GOT3 (cell line): ENCODE measurements at places on chromosomes 6 and 20.

DNA sequence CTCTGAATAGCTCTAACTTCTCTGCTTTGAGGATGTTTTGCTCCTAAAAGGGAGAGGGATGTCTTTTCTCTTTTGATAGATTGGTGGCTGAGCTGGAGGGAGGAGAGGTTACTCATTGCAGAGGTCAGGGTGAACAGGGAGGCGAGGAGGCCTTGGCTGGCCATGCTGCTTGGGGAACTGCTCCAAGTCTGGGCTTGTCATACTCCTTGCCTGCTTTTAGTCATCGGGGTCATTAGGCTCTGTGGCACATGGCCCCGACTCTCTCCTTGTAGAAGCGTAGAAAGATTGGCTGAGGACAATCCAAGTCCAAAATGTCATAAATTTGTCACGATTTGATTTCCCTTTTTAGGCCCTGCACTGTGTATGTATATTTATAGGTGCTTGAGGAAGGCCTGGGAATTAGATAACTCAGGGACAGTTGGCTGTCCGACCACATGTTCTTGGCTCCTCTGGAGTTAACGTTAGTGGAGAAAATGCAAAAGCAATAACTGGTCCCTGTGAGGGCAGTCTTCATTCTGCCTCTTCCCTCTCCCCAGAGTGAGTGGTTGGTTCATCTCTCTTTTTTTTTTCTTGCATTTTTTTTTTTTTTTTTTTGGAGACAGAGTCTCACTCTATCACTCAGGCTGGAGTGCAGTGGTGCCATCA lies 160.1 kb downstream of the SCP2D1 start:
- DNase-seq = no peak

- DNase-seq = no peak
Observed at GRCh38 chr6:159404296-159404695, 235.1 kb downstream of the FNDC1 start.

DNA sequence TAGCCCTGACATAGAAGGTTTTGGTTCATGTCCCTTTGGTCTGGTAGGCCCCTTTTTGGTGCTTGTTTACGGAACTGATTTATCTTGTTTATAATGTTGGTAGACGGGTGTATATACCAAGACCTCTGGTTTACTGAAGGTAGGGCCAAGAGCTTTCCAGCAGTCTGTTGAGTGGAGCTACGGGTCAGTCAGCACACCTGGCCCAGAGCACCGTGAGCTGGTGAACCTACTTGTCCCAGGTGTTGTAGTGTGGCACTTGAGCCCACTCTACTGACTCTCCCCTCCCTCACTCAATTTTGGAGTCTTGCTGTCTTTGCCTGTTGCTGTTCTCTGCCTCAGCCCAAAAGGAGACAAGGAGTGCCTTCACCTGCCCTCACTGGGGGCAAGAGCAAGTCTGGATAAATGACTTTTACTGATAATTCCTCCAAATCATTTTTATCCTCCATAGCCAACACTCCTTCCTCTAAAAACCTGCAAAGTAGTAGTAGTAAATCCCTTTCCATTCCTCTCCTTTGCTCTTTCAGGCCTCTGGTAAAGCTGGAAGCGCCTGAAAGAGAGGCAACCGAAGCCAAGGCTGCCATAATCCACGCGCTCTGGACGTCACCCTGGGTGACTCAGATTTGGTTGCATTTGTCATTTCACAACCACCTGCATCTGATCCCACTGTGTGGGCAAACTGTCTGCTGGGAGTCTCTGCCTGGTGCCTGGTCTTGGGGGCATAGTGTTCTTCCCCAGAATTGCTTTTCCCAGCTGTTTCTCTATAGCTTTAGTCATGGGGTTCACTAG lies 22.2 kb downstream of the RREB1 start:
- no peak for DNase-seq

DNA sequence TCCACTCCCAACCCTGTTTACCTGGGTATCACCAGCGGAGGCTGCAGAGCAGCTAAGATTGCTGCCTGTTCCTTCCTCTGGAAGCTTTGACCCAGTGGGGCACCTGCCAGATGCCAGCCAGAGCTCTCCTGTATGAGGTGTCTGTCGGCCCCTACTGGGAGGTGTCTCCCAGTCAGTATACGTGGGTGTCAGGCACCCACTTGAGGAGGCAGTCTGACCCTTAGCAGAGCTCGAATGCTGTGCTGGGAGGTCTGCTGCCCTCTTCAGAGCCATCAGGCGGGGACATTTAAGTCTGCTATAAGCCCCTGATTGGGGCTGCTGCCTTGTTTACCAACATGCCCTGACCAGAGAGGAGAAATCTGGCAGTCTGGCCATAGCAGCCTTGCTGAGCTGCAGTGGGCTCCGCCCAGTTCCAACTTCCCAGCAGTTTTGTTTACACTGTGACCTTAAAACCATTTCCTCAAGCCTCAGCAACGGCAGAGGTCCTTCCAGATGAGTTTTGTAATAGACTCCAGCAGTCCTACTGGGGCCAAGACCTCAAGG lies 2.8 kb downstream of the RAET1E start:
- DNase-seq = no peak

- DNase-seq = no peak
Observed at GRCh38 chr6:75351570-75351969, 67.0 kb upstream of the TMEM30A start.

DNA sequence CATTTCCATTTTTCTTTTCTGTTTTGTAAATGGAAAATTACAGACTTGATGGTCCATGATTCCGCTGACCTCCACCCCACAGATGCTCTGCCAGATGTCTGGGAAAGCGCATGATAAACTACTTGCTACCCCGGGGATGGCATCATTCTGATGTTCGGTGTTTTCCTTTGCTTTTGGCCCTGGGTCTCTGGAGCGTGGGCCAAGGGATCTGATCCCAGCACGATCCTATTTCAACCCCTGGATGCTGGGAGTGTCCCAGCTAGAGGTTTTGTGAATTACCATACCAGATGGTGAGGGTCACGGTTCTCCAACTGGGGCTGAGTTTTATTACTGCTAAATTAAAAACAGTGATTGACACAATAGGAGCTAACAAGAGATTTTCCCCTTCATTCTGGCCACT lies 25.2 kb upstream of the MYLIP start:
- DNase-seq = no peak

GRCh38 chr6:10730254-10730653 lies 7.4 kb downstream of the TMEM14C start:
- DNase-seq = no peak

DNA sequence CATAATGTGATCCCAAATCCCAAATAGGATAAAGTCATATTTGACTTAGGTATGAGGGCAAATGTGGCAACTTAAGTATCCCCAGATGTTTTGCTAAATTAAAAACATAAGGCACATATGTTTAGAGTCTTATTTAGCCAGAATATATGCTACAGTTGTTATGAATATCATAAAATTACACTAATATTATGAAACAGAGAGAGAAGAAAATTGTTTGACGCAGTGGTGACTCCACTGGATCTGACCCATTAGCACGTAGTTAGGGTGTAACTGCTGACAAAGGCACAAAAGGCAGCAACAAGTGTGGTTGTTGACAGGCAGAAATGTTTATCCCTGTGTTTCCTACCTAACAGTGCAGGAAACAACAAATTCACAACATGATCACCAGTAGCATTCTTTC lies 152.4 kb upstream of the THBS2 start:
- DNase-seq = no peak

DNA sequence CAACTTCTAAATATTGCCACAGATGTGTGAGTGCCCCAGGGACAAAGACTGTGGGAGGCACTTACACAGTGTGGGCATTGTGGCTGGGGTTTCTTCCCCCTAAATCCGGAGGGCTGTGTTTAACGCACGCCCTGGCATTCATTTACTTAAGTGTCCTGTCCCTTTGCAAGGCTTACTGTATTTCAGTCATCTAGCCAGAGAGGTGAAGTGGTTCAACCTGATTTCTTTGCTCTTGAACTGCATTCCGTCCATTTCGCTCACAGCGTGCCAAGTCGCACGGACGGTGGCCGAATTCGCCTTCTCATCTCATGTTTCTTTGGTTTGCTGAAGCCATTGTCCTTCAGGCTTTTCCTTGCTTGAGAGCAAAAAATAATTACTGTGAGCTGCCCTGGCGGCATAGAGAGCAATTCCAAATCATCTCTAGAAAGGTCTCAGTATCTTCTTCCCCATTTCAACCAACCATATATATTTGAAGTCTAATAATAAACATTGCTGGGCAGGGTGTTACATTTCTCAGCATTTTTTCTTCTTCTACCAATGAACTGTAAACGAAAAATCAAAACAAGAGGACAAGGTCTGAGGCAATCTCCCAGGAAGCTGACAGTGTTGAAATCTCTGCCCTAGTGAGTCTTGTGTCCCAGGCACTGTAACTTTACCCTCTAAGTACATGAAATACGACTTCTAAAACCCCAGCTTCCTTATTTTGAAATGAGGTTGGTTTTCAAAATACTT lies 16.9 kb downstream of the SYTL3 start:
- no peak for DNase-seq

GRCh38 chr6:17630511-17631073 lies 30.5 kb downstream of the FAM8A1 start:
- DNase-seq = no peak

- DNase-seq = no peak
Observed at GRCh38 chr6:37994223-37994622, 174.7 kb downstream of the ZFAND3 start.

DNA sequence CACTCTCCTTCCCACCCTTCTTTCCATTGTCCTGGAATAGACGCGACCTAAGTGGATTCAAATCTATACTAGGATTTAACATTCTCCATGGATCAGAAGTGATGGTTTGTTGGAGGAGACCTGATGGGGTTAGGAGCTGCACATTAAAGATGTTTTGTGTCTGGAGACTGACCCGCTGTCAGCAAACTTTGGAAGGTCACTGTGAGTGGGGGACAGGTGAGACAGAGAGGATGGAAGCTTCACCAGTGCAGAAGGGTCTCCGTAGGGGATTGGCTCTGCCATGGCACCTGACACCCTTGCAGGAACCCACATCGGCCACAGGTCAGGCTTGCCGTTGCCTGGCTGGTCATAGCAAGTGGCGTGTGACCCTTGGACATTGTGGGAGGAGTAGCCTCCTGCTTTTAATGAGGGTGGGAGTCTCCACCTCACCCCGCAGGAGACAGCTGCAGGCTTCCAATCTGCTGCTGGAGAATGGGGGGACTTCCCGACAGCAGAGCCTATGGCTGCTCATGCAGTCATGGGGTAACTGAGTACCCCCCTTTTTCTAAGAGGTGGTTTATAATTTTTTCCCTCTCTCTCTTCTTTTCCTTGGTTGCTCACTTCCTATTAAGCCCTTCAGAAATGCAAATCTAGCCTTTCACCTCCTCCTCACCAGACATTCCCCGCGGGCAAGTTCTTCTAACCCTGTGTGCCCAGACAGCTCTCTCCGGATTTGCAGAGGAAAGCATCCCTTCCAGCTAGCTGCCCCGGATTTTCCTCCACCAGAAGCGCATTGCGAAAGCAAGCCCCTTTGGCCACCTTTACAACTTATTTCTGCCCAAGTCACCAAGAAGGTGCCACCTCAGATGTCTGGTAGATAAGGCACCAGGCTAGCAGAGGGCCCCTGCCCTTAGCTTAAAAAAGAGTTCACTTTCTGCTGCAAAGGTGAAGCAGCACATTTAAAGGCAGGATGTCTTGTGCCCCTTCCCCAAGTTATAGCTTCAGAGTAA lies 53.5 kb downstream of the DACT2 start:
- DNase-seq = no peak

DNA sequence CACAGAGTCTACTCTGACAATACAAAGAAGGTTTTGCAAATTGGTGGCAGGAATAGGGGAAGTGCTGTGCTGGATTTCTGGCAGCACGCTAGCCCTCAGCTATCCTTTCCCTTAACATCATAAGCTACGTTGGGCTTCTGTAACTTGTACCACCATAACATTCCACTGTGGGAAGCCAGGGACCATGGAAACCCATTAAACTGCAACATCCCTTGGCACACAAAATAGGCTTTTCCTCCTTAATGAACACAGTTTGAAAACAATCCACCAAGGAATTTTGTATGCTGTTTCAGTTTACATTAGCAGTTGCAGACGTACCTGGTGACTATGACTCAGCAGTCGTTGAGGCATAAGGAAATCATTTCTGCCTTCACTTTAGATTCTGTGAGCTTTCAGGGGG lies 203.9 kb upstream of the RAB32 start:
- no peak for DNase-seq

DNA sequence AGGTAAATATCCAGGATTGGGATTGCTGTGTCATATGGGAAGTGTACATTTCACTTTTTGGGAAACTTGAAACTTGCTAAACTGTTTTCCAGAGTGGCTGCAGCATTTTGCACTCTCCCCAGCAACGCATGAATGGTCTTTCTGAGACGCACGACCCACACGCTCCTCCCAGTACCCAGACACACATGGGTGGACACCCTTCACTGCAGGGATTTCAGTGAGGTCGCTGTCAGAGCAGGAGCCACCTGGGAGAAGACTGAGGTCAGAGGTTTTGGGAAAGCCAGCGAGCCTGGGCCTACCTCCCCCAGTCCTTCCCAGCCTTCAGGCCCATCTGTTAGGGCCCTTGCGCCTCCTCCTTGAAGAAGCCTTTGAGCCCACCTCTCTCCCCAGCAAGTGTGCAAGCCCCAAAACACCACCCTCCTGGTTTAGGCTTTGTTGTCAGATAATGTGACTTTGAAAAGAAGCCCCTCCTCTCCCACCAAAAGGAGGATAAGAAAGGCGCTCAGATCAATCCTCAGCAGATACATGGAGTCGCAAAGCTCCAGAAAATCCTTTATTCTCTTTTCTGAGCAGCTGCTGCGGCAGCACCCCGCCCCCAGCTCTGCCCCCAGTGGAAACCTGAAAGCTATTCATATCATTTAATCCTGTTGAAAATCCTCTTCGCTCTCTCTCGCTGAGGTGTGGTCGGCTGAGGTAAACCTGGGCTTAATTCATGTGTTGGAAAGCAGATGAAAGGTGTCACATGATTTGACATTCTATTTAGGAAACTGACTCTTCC lies 12.7 kb upstream of the JAG1 start:
- no peak for DNase-seq

GRCh38 chr20:50194831-50195523 lies 4.3 kb downstream of the CEBPB start:
- no peak for DNase-seq

GRCh38 chr20:60518022-60518421 lies 559.8 kb downstream of the CDH26 start:
- DNase-seq = no peak

DNA sequence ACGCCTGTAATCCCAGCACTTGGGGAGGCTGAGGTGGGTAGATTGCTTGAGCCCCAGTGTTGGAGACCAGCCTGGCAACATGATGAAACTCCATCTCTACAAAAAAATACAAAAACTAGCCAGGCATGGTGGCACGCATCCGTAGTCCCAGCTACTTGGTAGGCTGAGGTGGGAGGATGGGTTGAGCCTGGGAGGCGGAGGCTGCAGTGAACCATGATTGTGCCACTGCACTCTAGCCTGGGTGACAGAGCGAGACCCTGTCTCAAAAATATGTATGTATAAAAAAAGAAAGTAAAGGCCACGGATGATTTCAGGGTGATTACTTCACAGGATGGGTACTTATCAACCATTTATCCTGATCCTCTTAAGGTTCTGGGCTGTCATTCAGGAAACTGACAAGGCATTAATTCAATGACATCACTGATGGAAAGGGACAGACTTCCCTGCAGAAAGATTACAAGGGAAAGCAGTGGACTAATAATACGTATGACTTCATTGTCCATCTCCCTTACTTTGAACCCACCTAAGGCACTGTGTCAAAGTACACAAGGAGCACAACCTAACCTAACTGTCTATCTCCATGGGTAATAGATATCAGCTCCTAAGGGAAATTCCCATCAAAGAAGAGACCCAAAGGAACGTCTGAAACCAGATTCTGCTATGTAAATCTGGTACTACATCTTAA lies 61.2 kb downstream of the ZMYND8 start:
- DNase-seq = no peak

- DNase-seq = no peak
Observed at GRCh38 chr6:154433477-154434241, 76.8 kb downstream of the CNKSR3 start.
